RWPE2 (cell line): ENCODE measurements at places on chromosomes 16 and 17.

DNA sequence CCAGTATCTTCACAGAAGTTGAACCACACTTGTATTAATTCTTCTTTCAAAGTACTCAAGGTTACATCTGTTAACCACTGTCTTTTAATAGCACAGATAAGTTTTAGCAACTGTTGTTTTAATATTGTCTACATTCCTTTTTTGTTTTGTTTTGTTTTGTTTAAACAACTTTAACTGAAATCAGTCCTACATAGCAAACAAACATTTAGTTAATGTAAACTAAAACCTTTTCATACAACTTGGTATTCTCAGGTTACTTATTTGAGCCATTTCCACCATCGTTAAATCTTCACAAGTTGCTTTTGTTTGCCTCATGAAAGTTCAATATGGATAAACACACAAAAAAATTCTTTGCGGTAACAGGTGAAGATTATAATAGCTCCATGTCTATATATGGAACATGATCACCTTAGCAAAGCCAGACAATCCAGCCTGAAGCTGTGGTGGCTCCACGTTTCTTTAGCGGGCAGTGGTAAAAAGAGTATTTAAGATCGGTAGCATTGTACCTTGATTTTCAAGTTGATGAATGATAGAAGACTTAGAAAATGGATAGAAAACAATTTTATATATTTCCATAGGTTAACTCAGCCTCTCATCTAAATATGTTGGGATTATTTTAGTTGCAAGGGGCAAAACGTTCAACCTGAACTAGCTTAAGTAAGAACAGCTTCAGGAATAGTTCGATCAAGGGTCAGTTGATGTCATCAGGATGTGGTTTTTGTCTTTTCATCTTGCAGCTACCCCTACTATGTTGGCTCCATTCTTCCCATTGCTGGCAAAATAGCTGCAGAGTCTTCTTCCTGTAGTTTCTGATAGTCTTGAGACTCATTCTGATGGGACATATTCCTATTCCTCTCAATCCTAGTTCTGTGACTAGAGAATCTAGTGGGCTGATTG is 182.8 kb downstream of the FTO start:
- no peak for DNase-seq

GRCh38 chr17:79207960-79208359 is 133.3 kb downstream of the ENGASE start:
- DNase-seq, result no peak

DNA sequence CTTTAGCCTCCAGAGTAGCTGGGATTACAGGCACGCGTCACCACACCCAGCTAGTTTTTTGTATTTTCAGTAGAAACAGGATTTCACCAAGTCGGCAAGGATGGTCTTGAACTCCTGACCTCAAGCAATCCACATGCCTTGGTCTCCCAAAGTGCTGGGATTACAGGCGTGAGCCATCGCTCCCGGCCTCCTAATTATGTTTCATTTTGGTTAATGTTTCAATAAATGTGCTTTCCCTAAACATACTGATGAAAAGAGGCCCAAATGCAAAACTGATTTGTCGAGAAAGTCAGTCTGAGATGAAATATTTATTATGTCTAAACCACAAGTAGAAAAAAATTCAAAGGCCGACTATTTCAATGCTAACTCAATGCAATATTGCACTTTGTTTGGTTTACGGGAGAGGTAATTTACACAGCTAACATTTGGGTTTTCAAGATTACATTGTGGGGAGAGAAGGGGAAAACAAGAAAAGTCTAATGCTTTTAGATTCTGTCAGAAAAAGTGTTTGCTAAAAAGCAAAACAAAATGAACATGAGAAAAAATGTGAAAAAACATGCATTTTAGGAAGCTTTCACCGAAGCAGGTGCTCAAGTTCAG is 9.8 kb downstream of the STAT3 start:
- DNase-seq, result no peak

DNA sequence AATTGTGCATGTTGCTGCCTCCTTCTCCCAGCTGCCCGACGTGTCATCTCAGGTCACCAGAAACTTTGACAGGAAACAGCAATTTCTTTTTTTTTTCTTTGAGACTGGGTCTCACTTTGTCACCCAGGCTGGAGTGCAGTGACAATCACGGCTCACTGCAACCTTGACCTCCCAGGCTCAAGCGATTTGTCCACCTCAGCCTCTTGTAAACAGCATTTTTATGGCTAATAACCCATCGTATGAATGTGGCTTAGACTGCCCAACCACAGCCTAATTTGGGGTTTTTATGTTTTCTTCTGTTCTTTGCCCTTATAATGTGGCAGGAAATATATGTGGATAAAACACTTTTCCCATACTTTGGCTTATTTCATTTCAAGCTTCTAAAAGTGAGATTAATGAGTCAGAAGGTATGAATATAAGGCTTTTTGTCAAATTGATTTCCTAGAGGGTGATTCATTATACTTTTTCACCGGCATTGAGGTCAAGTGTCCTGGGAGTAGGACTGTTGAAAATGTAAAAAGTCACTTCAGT is 31.0 kb upstream of the SLC5A10 start:
- DNase-seq, result no peak

DNA sequence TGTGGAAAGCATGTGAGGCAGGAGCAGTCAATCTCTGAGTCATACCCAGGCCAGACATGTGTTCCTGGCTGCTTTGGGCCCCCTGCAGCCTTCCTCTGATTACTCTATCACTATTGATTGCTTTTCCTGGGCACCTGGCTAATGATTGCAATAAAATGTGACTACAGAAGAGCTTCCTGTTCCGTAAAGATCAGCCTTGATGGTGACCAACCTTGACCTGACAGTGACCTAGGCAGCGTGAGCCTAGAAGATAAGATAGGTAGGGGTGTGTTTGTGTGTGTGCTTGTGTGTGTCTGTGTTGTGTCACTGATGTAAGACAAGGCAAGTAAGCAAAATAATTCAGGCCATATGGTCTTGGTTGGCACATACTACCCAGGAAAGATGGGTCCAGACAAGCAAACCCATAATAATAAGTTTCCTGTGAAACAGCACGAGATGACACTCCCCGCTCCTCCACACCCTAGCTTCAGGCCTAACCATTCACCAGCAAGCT is 367.7 kb upstream of the CDH11 start:
- no peak for DNase-seq

DNA sequence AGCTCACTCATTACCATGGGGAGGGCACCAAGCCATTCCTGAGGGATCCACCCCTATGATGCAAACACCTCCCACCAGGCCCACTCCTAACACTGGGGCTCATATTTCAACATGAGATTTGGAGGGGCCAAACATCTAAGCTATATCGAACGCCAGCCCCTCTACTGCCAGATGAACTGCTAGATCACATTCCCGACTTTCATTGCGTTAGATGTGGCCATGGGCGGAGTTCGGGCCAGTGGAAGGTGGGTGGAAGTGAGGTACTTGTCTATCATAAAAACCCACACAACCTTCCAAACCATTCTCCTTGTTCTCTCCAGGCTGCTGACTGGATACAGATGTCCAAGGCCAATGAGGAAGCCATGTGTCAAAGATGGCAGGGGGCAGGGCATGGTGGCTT is 27.0 kb upstream of the ANKRD40CL start:
- no peak for DNase-seq

DNA sequence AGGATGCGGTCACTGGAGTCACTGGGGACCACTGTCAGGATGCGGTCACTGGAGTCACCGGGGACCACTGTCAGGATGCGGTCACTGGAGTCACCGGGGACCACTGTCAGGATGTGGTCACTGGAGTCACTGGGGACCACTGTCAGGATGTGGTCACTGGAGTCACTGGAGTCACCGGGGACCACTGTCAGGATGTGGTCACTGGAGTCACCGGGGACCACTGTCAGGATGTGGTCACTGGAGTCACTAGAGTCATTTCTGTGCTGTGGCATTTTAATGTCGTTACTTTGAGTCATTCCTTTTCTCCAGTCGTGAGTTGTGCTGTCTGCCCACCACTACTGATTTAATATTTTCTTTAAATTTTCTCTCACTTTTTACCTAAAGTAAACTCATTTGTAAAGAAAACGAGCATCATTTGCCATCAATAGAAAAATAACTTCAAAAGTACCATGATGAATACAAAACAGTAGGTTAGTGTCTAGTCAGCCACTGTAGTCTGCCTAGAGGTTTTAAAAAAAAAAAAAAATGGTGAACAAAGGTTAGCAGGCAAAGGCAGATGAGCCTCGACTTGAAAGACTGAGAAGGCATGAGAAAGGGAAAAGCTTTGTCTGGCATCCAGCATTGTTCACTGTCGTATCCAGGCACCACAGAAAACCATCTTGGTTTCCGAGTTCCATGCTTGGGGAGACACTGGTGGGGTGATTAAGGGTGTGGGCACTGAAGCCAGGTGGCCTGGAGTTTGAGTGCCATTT is 346.6 kb downstream of the SNX29 start:
- DNase-seq, result no peak

- DNase-seq, result no peak
Observed at GRCh38 chr16:79411805-79412204, 188.7 kb downstream of the MAF start.

DNA sequence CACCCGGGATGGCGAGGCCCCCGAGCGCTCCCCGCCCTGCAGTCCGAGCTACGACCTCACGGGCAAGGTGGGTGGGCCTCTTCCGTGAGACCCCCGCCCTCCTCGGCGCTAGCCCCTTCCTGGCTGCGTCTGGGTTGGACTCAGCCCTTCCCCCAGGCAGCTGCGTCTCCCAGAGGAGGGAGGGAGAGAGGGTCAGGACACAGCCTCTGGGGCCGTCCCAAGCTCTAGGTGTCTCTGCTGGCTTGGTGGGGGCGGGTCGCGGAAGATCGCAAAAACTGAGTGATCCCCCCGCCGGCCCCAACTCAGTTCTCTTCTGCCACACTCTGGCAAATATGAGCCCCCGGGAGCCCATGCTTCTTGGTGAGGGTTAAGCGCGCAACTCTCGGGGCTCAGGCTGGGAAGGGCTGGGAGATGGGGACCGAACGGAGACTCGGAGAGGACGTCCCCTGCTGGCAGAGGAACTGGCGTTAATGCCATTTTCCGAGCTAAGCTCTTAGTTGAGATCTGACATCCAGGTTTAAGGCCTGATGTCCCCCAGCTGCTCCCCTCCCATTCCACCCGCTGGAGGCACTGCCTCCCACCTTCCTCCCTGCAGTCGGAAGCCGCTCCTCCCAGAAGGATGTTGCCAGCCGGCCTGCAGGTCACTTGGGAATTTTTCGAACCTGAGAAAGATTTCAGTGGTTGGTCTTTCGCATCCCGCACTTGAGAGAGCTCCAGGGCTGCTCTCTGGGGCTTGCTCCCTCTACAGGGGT is 419 bp downstream of the RAB37 start:
- DNase-seq, result no peak

- DNase-seq, result no peak
Observed at GRCh38 chr17:68697850-68698361, 96.7 kb upstream of the FAM20A start.

DNA sequence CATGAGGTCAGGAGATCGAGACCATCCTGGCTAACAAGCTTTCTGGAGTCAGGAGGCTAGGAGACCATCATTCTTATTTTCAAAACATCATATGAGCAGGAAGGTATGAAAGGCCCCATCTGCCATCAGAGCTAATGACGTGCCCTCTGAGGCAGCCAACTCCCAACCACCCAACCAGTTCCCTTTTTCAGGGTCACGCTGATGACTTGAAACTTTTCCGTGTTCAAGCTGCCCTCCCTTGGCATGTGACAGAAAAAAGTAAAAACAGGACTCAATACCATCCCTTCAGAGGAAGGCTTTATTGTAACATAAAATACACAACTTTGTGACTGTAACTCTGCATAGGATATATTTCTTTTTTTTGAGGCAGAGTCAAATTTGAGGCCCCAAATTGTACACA is 4.6 kb upstream of the GHDC start:
- DNase-seq, result no peak

DNA sequence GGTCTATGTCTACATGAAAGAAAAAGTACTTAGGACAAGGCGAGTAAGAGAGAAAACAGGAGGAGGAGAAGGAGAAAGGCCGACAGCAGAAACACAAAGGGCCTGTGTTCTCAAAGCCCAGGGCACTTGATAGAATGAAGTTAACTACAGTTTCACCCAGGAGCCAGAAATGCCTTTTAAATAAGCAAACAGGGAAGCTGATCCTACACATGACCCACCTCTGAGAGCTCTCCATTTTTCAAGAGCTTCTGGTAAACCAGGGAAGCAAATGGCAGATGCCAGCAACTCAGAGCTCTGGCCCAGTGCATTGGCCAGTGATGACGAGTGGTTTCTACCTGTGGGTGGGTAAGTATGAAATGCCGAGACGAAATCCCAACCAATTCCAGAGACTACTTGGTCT is 163.4 kb downstream of the ZFHX3 start:
- DNase-seq, result no peak
